ENCODE measurements at places on chromosomes 3 and 15. TPM values are rescaled to one million over a fixed set of nuclear protein-coding genes. Genes with fewer than 3 reads are reported as not detected.

C3orf20 gene
- 0.11 TPM for polyA plus RNA-seq

- no peak for DNase-seq
Measured at GRCh38 chr3:32817257-32817557, 590 bp upstream of the TRIM71 start.

DNA sequence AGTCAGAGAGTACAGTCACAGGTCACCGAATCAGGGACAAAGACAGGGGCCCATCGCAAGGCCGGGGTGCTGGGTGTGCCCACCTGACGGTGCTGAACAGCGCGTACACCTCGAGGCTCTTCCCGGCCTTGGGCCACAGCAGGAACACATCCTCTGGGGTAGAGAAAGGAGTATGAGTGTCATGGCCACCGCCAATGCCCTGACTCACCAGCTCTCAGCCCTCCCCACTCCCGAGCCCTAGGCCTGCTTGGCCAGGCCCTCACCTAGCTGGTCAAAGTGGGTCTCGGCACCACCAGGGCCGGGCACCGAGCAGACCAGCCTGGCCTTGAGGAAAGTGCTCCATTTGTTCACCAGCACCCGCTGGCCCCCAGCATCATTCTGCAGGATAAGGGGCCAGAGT lies 4.2 kb downstream of the SEMA3G start:
- DNase-seq = no peak

GRCh38 chr3:54797111-54797510 lies 130.7 kb downstream of the LRTM1 start:
- DNase-seq = no peak

- no peak for DNase-seq
Measured at GRCh38 chr15:74444106-74445062, 10.6 kb upstream of the SEMA7A start.

GLDN gene
- 0.36 TPM for polyA plus RNA-seq
